Left kidney (tissue), 8 donors: ENCODE measurements at places on chromosomes 4 and X. TPM values are rescaled to one million over a fixed set of nuclear protein-coding genes. Genes with fewer than 3 reads are reported as not detected.

The JAKMIP1 gene
- 0.08 TPM for polyA plus RNA-seq

The DLG3 gene
- polyA plus RNA-seq = 49.8 TPM

DNA sequence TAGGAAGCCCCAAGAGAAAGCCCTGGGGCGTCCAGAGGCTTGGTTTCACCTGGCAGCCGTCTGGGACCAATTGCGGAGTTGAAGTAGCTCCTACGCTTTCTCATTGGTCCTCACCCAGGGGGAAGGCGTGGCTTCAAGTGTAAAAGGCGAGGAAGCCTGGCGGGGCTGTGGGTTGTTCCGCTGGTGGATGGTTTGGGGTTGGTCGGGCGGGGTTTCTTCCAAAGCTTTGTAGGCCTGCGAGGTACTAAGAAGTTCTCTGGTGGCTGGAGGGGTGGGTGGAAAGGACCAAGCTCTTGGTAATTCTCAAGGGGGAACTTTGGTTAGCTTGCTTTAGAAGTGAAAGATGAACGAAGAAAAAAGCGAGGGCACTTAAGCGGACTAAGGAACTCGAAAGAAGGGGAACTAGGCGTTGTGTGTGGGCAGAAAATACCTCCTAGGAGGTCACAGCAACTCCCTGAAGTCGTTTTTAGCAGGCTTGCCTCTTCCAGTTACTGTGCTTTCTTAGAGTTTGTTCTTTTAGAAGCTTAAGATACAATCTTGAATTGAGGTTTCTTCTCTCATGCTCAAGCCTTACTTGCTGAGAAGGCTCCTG lies 36.6 kb downstream of the CCNG2 start:
- no peak for DNase-seq

- no peak for DNase-seq
These were observed 66.6 kb downstream of the SNX25 start for GRCh38 chr4:185276036-185276435.

- DNase-seq = no peak
These were observed 14.5 kb downstream of the EVC2 start for GRCh38 chr4:5693871-5694270.

- DNase-seq = no peak
These were observed 36.7 kb downstream of the SLC2A9 start for GRCh38 chr4:9984621-9985020.
